GM04504 (cell line): ENCODE measurements at places on chromosomes 5 and 9.

GRCh38 chr5:147708708-147709107 lies 73.8 kb downstream of the JAKMIP2 start:
- DNase-seq, result no peak

DNA sequence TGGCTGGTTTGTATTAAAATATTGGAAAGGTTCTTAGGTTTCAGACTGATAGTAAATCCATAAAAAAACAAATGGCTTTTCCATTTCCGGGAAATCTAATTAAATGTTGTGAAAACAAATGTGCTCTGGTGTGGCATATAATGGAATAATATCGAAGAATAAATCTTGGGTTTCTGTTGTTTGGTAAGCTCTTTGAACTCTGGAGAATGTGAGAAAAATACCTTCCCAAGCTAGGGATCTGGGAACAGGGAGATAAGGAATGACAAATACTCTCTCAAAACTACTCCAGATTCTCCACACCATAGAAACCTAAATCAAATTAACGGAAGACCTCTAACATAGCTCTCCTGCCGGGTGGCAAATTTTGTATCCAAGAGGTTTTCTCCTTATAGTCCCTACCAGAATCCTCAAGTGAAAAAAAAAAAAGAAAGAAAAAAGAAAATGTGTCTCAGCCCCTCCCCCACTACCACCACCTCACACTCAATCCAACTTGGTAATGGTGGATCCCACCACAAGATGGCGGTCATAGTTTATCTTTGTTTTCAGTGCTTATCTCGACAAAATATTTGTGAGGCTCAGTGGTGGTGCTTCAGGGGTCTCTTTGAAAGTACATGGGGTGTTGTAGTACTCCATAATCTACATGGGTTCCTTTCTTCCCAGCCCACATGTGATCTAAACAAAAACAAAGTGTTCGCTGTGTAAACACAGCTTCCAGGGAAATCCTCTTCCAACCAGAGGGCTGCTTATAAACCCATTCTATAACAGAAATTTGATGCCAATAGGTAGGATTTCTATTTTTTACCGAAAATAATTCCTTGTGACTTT lies 54.5 kb upstream of the FST start:
- DNase-seq, result no peak

GRCh38 chr9:8431505-8431904 lies 631.9 kb upstream of the DMAC1 start:
- DNase-seq, result no peak

DNA sequence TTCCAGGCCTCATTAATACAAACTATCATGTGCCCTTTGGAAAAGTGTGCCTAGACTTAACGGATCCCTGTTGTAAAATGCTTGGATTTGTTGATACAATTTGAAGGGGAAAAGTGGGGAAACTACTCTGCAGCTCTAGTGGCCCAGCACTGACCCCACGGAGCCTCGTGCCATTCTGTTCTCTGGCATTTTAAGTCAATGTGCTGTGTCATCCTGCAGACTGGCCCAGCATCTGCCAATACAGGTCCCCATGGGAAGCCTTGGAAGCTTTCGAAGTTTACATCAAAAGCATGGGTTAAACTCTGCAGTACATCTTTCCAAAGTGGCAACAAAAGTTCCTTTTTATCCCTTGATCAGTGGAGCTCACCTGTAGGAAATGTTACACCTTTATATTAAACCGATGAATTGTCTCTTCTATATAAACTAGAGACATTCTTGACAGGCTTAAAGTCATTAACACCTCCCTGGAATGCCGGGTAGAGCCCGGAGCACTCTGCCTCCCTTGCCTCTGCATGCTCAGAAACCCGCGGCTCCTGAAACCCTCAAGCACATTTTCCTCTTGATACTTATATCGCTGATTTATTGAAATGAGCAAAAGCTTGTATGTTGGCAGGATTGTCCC lies 596.0 kb upstream of the ADAMTS16 start:
- no peak for DNase-seq

- peak; percentile 92 for DNase-seq
Observed at GRCh38 chr5:151684690-151685361, 1.9 kb downstream of the SPARC start.

DNA sequence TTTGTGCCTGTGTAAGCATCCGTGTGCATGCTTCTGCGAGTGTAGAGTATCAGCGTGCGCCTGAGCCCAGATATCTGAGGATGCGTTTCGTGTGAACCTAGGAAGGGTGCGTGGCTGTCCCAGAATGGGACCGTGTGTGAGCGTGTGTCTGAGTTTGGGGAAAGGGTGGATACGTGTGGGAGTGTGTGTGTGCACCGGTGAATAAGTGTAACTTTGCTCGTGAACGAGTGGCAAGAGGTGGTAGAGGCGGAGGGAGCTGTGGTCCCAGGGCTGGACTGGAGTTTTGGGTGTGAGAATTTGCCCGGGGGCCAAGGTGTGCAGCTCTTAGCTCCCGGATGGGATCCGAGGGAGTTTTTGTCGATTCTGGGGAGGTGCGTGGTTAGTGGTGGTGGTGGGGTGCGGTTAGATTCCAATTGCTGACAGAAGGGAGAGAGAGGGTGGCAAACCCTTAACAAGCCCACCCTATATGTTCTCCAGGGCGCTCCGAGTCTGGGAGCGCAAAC lies 686 bp upstream of the COL27A1 start:
- no peak for DNase-seq

- DNase-seq, result no peak
Observed at GRCh38 chr5:69230181-69230580, 4.5 kb upstream of the CDK7 start.

DNA sequence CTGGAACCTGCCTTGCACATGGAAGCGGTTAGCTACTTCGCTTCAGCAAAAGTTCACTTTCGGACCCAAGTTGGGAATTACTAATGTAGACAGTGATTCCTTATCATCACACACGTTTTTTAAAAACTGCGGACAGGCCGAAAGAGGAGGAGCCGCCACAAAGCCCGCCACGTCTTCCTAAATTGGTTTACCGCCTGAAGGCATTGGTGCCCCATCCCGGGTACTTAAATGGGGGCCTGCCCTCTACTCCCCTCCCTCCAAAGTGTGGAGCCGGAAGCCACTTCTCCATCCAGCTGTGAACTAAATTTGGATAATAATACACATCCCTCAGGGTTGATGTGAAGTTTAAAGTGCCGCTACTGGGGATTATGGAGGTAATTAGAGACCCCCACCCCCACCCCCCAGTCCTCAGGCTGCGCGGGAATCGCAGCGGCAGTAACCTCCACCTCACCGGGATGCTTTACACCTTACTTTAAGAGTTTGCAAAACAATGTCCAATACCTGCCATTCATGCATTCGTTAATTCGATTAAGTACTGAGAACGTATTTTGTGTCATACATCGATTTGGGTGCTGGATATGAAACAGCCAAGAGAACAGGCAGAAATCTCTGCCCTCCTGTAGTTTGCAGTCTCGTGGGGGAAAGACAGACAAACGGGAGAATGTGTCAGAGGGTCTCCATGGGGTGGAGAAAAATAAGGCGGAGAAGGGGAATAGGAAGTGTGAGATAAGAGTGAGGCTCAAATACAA lies 937 bp upstream of the MACROH2A1 start:
- DNase-seq, result no peak

- no peak for DNase-seq
Observed at GRCh38 chr9:116062206-116062550, 91.4 kb upstream of the PAPPA start.

DNA sequence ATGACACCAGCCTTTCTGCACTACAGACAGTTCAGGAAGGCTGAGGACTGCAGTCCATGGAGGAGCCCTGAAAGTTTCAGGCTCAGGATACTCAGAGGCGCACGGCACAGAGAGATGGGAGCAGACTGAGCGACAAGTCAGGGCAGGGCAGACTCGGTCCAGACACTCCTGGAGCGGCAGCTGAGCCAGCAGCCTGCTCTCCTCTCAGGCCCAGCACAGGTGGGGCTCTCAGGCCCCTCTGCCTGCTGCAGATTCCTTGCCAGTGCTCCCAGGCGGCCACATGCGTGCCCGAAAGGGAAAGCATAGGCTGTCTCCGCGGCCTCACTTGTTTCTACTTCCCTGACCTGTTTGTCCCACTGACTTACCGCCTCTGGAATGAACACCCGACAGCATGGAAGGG lies 228.3 kb downstream of the IRX2 start:
- DNase-seq, result no peak

DNA sequence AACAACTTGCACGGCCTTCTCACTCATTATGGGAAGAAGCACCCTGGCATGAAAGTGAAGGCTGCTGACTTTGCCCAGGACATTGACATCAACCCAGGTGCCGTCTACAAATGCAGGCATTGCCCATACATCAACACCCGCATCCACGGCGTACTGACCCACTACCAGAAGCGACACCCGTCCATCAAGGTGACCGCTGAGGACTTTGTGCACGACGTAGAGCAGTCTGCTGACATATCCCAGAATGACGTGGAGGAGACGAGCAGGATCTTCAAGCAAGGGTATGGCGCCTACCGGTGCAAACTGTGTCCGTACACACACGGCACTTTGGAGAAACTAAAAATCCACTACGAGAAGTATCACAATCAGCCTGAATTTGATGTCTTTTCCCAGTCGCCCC lies 65.4 kb downstream of the ZNF462 start:
- DNase-seq, result no peak

DNA sequence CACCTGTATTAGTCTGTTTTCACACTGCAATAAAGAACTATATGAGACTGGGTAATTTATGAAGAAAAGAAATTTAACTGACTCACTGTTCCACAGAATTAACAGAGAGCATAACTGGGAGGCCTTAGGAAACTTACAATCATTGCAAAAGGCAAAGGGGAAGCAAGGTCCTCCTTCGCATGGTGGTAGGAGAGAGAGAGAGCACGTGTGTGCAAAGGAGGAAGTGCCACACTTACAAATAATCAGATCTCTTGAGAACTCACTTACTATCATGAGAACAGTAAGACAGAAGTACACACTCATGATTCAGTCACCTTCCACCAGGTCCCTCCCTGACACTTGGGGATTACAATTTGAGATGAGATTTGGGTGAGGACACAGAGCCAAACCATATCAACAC lies 258.7 kb downstream of the TRIM32 start:
- DNase-seq, result no peak

DNA sequence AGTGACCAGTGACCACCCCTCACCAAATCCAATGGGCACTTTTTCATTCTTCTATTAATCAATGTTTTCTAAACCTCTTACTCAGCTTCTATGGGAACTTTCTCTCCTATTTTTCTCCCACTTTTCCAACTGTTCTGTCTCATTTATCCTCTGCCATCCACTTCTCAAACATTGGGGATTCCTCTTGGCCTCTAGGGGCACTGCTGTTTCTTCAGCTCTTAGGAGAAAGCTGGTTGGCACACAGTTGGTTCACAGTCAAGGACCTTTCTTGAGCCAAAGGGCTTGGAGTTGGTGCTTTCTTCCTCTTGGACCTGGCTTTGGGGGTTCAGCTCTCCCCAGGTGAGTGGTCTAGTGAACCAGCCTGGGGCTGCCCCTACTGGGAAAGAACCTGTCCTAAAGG lies 112.2 kb upstream of the LHFPL2 start:
- DNase-seq, result no peak

- peak; percentile 50 for DNase-seq
Observed at GRCh38 chr5:53481887-53482716, 1.7 kb downstream of the FST start.
